Activated naive CD4-positive, alpha-beta T cell treated with anti-CD3 and anti-CD28 coated beads, Interleukin-2, amount 10 ng/mL, durations not matched to agents 7 days and 5 days (primary cell): ENCODE measurements at places on chromosomes 2 and 18.

GRCh38 chr2:206477296-206477695, 34.0 kb downstream of the ADAM23 start:
- no peak for DNase-seq

DNA sequence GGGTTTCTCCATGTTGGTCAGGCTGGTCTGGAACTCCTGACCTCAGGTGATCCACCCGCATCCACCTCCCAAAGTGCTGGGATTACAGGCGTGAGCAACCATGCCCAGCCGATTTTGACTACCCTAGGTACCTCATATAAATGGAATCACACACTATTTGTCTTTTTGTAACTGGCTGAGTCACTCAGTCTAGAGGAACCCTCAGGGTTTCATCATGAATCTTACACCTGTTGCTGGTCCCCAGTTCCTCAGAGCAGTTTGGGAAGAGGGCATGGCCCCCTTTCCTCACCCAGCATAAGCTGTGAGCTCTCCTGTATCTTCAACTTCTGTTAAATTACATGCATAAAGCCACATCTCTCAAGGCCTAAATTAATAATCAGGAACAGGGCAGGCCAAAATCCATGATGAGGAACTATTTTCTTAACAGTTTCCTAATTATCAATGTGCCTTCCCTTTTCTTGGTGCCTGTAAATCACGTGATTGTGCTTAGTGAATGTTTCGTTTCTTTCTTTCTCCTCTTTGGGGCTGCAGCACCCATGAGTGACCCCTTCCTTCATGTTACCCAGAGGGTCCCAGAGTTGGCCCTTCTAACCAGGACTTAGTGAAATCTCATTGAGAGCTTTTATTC, 20.9 kb downstream of the DYSF start:
- no peak for DNase-seq

DNA sequence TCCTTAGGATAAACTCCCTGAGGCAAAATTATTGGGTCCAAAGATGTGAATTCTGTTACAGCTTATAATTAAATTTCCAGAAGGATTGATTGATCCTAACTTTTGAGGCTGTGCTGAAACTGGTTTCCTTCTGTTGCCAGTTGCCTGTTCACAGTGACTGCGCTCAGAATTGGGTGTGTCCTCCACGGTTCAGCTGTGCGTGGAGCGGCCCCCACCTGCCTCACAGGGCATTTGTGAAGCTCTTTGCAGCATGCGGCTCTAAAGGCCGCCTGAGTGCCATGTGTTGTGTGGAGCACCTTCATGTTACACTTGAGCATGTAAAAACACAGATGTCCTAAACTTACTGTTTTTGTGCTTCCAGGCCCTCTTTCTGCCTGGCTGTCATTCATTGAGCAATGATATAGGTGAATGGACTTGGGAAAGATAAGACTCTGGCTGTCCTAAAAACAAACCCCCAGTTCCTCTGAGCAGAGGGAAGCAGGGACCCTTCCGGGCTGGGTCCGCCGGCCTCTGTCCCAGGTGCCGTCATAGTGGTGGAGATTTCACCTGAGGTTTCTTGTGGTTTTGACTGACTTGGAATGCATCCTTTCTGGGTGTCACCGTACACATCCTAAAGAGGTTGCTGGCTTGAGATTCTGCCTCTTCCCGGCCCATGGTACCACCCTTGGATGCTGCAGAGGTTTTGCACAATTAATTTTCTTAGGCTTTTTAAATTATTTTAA, 173.6 kb downstream of the LDLRAD4 start:
- DNase-seq = no peak

DNA sequence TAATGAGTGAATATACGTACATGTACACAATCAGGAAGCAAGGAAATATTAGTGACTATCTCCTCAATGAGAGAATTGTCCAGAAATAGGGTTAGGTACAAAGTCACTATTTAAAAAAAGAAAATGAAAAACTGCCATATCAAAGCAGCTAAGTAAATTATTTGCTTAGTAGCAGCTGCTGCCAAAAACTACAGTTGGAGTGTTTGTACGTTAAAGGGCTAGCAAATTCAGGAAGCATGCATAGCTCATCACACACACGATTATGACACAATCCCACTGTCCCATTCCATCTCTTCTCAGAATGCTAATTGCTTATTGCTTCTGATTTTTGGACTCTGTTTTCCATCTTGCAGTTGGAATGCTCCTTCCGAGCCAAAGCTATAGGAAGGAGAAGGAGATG, 2012.5 kb upstream of the LRRTM1 start:
- no peak for DNase-seq

DNA sequence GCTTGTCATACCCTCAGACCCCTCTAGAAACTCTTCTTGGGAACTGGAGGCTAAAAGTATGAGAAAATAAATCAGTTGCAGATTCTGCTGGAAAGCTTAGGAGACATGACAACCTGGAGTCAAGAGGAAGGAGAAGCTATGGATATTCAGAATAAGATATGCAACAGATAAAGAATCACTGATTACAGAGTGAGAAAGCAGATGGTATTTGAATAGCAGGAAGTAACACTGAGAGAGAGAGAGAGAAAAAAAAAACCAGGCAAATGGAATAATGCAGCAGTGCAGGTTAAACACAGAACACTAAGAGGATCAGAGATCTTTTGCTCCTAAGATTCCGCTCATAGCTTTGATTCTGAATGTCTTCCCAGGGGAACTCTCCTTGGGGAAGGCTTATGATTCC, 1284.1 kb upstream of the NXPH2 start:
- DNase-seq = no peak

- no peak for DNase-seq
These were observed 105.5 kb upstream of the ASB18 start for GRCh38 chr2:236369661-236370062.

GRCh38 chr2:138763971-138764370, 16.2 kb downstream of the NXPH2 start:
- DNase-seq = no peak

- no peak for DNase-seq
These were observed 789 bp upstream of the TGFA start for GRCh38 chr2:70554338-70554892.

GRCh38 chr2:26711457-26712161, 19.1 kb downstream of the KCNK3 start:
- no peak for DNase-seq

DNA sequence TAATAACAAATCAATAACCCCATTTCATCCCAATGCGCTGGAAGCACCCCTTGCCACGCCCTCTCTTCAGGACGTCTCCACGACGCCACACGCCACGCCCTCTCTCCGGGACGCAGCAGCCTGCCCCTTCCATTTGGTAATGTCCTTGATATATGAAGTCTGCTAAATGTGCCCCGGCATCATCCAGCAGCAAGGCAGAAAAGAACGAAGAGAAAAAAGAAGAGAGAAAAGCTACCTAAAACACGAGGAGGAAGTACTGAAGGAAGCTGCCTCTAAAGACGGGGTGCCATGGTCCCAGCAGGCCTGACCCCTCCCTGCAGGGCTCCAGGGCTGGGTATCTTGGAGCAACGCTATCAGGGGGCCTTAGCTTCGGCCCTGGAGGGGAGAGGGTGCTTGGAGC, 41.8 kb downstream of the CNGA3 start:
- no peak for DNase-seq

DNA sequence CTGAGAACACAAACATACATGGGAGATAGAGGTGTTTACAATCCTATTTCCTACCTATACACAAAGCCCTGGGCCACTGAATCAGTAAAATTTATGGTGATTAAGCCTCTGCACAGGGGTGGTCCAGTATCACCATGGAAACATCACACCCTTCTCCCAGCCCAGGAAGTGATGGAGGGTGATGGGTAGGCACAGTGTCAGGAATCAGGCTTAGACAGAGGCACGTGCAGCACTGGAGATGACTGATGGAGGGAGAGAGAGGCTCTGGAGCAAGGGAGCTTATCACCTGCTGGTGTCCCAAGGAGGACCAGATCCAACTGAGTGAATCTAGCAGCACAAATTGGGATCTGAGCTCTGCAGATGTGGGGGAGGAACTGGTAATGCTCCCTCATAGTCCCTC, 117.2 kb downstream of the RPIA start:
- no peak for DNase-seq

- DNase-seq = no peak
These were observed 42.0 kb downstream of the MCFD2 start for GRCh38 chr2:46873604-46874068.

GRCh38 chr2:9524291-9524690, 31.3 kb downstream of the ADAM17 start:
- no peak for DNase-seq

DNA sequence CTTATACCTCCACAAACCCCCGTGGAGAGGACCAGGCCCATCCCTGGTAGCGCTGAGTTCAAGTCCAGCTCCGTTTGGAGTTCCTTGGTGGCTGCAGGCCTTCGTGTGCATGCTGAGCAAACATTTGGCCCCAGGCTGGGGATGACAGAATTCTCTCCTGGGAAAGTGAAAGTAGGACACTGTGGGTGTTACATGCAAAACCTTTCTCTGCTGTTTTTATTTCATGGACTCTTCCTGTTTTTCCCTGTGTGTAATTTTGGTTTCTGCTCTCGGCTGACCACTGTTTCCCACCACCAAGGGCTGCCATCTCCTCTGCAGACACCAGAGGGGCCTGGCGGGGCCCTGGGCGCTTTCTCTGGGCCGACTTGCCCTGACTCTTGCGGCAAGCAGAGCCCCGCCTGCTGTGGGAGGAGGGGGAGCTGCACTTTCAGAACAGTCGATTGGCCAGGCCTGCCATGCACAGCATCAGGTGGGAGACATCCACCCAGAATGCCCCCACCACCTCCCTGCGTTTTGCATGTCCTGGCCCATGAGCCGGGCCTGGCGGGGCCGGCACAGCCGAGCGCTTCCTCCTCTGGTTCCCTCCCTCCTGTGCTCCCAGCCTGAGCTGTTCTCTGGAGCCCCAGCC, 102.4 kb downstream of the CABLES1 start:
- peak; percentile 70 for DNase-seq

- DNase-seq = no peak
These were observed 26.5 kb downstream of the SCYGR8 start for GRCh38 chr2:227772197-227772661.

DNA sequence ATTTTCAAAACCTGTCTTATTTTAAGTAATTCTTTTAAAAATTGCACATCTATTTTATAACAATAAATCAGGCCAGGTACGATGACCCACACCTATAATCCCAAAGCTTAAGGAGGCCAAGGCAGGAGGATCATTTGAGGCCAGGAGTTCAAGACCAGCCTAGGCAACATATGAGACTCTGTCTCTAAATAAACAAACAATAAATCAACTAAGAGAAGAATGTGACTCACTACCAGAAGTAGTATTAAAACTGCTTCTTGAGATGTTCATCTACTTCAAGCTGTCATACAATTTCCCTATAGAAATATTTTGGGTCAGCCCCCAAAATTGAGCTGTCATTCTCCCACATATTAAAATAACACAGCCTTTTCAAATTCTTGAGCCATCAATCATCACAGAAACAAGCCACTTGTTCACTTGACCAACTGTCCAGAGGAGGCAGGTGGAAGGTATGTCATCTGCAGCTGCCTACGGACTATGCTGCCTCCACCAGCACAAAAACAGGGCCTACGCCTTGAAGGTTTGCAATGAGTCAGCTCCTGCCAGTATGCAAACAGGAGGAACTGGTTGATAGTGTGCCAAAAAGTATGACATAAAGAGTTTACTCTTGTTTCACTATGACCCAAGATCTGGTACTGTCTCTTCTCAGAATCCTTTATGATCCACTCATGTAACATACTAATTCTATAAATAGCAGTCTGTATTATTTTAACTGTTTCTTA, 33.6 kb downstream of the KIDINS220 start:
- DNase-seq = peak; percentile 41

- DNase-seq = no peak
These were observed 13.2 kb downstream of the GPC1 start for GRCh38 chr2:240448387-240449274.

GRCh38 chr2:191245869-191246531, 796 bp downstream of the MYO1B start:
- peak; percentile 47 for DNase-seq

DNA sequence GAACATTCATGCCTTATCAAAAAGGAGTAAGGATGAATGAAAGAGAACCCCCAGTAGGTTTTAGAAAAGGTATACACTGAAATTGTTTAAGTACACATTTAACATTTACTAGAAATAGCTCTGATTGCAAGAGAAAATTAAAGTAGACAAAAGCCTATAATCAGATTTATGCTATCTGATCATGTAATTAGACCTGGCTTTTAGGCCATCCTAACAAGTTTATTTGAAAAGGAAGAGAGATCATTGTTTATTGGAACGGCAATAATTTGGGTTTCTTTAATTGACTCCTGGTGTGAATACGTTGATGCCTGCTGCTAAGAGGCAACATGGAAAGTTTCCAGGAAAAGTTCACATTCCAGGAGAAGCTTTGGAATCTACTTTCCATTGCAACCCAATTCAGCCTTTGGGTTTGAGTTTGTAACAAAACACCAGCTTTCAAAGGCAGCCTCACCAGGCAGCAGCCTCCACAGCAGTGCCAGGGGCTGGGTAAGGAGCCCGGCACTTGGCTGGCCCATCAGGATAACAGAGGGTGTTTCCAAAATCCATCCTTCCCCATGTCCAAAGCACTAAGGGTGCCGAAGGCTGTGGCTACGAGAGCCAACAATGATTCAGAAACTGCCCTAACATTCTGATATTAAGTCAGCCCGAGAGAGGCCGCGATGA, 18.0 kb downstream of the FZD7 start:
- DNase-seq = no peak

- DNase-seq = no peak
These were observed 42.3 kb downstream of the SLC4A1AP start for GRCh38 chr2:27705851-27706622.
